ENCODE measurements at places on chromosomes 7 and 10.

DNA sequence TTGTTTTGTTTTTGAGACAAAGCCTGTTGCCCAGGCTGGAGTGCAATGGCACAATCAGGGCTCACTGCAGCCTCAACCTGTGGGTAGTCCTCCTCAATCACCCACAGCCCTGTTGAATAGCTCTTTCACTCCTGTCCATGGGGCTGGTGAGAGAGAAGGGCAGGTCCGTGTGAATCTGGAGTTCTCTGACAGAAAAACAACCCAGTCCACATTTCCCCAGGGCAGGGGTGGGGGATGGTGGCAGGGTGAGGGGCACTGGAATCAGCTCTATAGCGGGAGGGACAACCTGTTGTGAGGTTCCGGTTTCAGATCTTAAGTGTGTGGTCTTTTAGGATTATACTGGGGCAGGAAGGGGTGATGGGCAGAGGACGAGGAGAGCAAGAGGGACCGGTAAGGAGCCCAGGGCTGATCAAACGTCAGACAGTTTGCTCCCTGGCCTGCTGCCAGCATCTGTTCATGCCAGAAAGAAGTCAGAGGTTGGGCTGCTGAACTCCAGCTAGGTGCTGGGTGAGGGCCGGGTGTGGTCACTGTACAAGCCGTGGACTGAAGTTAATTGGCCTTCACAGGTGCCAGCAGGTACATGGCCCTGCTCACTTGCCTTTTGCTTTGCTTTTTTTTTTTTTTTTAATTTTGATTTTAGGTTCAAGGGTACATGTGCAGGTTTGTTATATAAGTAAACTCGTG, 33.2 kb upstream of the MKRN1 start:
- no peak for DNase-seq

DNA sequence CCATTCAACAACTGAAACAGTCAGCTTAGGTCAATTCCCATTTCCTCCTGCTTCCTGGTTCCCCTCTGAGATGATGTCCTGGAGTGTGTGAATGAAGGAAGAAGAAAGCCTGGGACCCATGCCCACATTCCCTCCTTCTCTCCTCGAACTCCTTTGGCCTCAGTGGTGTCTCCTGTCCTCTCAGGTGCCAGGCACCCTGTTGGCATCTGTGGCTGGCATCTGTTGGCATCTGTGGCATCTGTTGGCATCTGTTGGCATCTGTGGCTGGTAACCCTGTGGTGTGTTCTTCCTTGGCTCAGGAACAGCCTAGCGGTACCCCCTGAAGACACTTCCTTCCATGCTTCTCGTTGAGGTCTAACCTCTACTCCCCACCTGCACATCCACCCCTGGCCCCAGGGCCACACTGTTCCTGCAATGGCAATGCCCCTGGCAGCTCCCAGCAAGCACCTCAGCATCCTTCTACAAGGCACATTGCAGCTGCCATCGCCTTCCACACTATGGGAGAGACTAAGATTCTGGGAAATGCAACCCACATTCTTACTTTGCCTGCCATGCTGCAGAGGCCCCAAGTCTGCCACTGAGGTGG, 114.4 kb upstream of the NEBL start:
- DNase-seq = no peak

- DNase-seq = no peak
These were observed 13.6 kb upstream of the SLC25A28 start for GRCh38 chr10:99633832-99634231.

GRCh38 chr7:130387628-130388403, 7.5 kb downstream of the CPA1 start:
- no peak for DNase-seq

DNA sequence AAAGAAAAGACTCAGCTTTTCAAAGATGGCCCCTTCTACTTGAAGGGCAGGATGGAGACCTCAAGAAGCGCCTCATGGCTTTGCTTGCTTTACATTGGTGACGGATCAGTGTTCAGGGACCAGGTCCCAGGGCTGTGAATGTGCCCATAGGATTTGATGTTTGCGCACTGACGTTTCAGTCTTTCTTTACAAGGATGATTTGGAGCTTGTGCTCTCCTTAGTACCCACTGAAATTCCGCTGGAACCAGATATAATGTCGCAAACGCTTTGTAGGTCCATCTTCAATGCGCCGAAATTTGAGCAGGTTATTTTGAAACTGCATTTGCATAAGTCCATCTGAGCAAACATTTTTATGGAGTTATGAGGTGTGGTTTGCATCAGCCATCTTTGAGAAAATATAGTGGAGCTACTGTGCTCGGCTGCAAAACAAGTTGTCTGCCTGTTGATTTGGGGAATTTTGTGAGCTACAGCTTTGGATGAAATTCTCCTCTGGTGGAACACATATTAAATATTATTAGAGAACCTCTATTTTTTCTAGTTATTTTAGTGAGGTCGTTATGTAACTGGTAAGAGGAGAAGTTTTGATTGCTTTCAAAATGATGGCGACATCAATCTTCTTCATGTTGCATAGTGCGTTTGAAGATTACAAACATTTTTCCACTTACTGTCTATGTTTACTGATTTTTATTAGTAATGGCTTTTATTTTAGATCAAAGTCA, 2.4 kb downstream of the RBM20 start:
- no peak for DNase-seq

DNA sequence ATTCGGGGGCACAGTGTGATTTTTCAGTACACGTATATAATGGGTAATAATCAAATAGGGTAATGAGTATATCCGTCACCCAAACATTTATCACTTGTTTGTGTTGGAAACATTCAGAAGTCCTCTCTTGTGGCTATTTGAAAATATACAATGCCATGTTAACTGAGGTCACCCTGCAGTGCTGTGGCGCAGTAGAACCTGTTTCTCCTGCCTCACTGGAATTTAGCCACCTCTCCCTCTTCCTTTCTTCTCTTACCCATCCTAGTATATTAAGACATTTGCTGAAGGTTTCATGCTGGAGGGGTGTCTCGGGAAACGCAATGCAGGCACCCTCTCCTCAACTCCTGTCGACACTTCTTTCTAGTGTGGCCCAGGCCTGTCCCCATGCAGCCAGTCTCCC, 425.3 kb upstream of the MKI67 start:
- DNase-seq = no peak

DNA sequence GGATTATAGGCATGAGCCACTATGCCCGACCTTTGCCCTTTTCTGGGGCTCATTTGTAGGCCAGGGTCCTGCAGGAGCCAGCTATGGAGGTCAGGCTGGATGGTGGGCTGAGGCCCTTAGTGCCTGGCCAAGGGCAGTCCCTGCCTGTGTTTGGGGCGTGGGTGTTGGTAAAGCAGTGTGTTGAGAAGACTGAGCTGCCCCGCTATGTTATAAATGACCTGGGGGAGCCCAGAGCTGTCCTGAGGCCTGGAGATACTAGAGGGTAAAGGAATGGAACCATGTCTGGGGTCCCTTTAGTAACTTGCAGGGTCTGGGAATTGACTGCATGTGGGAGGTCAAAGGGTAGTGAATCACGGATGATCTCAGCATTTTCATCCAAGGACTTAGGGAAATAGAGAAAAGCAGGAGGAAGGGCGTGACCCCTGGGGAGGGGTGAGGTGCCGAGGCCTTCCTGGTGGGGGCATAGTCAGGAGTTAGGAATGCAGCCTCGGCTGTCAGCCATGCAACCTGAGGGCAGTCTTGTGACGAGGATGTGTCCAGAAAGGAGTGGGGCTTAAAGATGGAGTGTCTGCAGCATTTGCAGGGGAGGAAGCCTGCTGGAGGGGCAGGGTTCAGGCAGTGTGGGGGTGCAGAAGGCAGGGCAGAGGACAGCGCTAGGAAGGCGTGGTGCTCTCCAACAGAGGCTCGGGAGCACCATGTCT, 31.5 kb downstream of the TMEM248 start:
- DNase-seq = no peak

- no peak for DNase-seq
These were observed 128.7 kb downstream of the SAMD9 start for GRCh38 chr7:92988941-92989545.

- no peak for DNase-seq
These were observed 201.2 kb downstream of the CCDC3 start for GRCh38 chr10:12800302-12800701.

- no peak for DNase-seq
These were observed 557.1 kb downstream of the KCNMA1 start for GRCh38 chr10:77080361-77081027.

DNA sequence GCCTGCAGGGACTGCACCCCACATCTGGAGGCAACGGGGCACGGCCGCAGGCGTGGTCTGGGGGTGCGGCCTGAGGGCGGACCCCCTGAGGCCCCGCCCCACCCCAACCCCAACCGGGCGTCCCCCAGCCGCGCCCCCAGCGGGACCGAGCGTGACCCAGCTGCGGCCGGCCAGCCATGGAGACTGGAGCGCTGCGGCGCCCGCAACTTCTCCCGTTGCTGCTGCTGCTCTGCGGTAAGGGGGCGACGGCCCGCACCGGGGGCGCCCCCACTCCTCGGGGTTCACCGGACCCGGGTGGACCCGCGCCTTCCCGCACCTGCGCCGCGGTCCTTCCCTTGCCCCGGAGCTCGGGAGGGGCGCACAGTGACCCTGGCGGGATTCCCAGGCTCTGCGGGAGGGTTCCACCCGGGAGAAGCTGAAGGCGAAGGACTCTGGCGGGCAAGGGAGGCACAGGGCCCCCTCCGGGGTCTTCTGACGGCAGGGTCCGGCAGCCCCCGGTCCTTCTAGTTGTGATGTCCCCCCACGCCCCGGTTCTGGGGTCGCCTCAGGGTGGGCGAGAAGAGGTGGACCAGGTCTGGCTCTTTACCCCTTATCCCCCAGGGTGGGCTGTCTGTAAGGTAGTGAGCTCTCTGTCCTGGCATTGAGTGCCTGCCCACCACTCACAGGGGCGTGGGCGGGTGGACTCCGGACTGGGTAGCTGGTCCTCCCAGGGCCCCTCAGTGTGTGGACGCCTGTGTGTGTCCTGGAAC, at the start of gene RAMP3:
TSS of gene RAMP3 (plus strand) at position 139 of the 749 bp plus-strand sequence. CDS start at position 177, 38 bp downstream.
- DNase-seq = no peak

GRCh38 chr10:20013991-20014750, 197.9 kb downstream of the PLXDC2 start:
- DNase-seq = no peak

GRCh38 chr10:22247636-22248035, 29.8 kb upstream of the EBLN1 start:
- DNase-seq = no peak

DNA sequence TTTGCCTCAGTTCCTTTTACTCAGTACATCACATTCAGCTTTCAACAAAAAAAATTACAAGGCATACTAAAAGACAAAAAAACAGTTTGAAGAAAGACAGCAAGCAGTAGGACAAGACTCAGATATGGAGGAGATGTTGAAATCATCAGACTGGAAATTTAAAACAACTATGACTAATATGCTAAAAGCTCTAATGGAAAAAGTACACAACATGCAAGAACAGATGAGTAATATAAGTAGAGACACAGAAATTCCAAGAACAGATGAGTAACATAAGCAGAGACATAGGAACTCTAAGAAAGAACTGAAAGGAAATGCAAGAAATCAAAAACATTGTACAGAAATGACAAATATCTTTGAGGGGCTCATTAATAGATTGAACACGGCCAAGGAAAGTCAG, 402.6 kb downstream of the NEBL start:
- no peak for DNase-seq

GRCh38 chr10:106519376-106520030, 645.0 kb downstream of the SORCS1 start:
- DNase-seq = no peak

GRCh38 chr10:117346574-117346973, 28.7 kb downstream of the PDZD8 start:
- DNase-seq = no peak

GRCh38 chr7:130649004-130649790, 19.4 kb downstream of the COPG2 start:
- DNase-seq = peak; percentile 74

DNA sequence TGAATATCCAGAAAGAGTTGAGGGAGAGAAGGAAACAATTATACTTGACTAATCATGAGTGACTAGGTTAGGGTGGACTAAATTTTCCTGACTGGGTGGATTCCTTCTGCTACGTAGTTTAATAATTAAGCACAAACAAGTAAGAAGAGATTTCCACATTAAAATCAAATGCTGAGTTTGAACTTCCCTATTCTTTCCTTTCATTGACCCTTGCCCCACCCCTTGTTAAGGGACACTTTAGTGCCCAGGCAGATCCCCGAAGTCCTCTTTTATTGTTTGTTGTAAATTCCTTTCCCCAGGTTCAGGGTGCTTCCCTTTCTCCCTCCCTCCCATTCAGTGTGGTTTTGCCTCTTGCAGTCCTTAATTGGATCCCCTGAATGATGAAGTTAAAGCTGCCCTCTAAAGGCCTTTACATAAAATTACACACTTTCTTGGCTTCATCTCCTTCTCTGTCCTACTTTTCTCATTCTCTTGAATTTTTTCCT, 8.8 kb upstream of the SPAM1 start:
- peak; percentile 29 for DNase-seq

DNA sequence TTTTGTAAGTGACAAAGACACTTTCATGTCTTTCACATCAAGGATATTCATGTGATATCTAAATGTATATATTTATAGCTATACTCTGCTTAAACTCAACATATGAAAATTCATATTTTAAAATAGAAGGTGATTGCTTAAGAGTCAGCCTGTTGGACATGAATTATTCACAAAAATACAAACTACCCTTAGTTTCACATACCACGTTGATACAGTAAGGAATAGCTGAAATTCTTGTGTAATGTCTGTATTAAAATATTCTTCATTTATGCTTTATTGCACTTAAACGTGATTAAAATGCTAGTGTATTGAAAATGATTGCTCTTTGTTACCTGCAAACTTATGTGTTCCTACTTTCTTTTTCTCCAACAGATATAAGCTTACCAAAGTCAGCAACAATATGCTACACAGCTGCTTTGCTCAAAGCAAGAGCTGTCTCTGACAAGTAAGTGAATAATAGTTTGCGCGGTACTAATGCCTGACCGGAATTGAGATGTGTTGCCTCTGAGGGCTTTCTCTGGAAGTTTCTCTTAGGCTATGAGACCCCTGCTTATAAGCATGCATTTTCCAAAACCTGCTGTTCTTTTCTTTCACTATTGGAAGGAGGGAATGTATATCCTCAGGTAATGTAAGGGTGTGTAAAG, 133.8 kb downstream of the WNT2 start:
- no peak for DNase-seq

DNA sequence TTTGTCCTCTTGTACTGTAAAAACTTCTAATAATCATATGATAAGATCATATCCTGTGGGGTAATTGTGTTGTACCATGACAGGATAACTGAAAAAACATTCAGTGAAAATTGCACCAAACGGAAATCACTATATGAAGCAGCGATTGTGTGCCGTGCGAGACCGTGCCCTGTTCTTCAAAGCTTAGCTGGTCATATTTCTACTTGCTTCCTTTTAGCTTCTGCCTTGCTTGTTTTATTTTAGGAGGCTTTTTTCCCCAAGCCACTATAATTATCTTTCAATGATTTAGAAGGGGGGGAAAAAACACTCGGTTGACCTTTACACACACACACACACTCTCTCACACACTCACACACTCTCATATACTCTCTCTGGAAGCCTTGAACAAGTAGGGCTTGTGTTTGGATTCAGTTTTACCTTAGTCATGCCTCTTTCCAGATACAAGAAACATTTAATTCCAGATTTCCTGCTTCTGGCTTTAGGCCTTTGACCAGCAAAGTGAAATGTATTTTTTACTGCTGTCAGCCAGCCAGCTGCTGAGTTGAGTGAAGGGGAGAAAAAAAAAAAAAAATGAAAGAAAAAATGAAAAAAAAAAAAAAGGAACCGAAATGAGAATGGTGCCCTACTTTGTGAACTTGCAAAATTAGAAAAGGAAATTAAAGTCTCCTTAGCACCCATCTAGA, 181.4 kb downstream of the ARID5B start:
- no peak for DNase-seq

Measured in G401 (cell line).